ENCODE measurements at places on chromosomes 13 and 19. TPM values are rescaled to one million over a fixed set of nuclear protein-coding genes. Genes with fewer than 3 reads are reported as not detected.

DNA sequence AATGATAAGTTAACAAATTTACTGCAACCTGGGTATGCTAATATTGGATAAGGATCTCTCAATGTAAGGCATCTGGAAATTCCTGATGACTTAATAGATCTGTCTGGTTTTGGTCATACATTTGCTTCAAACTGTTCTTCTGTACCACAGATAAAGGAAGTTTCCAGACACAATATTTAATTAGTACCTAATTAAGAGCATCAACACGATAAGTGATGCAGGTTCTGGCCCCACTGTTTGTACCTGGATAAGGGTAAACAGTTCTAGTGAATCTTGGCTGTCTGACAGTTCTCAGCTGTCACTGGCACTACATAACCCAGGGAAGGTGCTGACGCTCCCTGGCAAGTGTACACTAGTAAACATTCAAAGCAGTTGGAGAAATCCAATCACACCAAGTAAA lies 165.6 kb downstream of the MZT1 start:
- DNase-seq: no peak

- no peak for DNase-seq
Observed at GRCh38 chr19:16402041-16402440, 69.7 kb downstream of the EPS15L1 start.

RXFP2 gene
- not detected for total RNA-seq

CPT1C gene
- 16.6 TPM for total RNA-seq

NTF4 gene
- total RNA-seq: not detected

- DNase-seq: no peak
Observed at GRCh38 chr13:68234274-68234673, 1004.1 kb upstream of the PCDH9 start.

GRCh38 chr19:17797424-17798201 lies 2.7 kb downstream of the B3GNT3 start:
- DNase-seq: peak; percentile 83

- no peak for DNase-seq
Observed at GRCh38 chr13:51721496-51721895, 82.5 kb downstream of the DHRS12 start.

ZNF730 gene
- 0.22 TPM for total RNA-seq

GRCh38 chr13:51826606-51827005 lies 18.4 kb downstream of the TMEM272 start:
- peak; percentile 17 for DNase-seq

- DNase-seq: peak; percentile 75
Observed at GRCh38 chr13:20901668-20902437, 693 bp downstream of the XPO4 start.

SEMA6B gene
- not detected for total RNA-seq

GRCh38 chr13:42322806-42323205 lies 50.9 kb downstream of the AKAP11 start:
- no peak for DNase-seq

DNA sequence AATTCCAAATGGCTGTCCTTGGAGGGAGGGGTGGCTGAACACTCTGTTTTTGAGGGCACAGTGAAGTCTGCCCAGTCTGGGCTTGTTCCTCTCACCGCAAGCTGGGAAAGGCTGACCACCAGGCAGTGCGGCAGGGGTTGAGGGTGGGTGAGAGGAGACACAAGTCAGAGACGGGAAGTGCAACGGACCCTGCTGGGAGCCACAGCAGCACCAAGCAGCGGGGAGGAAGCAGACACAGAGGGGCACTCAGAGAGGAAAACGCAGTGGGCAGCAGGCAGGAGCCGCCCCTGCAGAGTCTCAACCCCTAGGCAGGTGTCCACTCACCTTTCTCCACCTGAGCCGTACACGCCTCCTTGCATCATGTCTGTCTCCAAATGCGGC lies 15.6 kb downstream of the AKAP8L start:
- no peak for DNase-seq

DNA sequence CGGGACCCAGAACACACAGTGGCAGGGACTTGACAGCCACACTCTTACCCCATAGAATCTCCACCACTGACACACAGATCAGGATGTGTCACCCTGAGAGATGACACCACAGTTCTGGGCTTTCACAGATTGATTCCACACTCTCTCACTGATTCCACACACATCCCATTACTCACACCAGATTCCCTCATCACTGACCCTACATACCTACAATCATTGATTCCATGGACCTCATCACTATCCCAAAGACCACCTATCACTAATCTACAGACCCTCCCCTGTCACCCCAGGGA lies 57.6 kb upstream of the ZNF527 start:
- DNase-seq: peak; percentile 46

MUC16 gene
- not detected for total RNA-seq

ZNF229 gene
- total RNA-seq: 11.7 TPM

DNA sequence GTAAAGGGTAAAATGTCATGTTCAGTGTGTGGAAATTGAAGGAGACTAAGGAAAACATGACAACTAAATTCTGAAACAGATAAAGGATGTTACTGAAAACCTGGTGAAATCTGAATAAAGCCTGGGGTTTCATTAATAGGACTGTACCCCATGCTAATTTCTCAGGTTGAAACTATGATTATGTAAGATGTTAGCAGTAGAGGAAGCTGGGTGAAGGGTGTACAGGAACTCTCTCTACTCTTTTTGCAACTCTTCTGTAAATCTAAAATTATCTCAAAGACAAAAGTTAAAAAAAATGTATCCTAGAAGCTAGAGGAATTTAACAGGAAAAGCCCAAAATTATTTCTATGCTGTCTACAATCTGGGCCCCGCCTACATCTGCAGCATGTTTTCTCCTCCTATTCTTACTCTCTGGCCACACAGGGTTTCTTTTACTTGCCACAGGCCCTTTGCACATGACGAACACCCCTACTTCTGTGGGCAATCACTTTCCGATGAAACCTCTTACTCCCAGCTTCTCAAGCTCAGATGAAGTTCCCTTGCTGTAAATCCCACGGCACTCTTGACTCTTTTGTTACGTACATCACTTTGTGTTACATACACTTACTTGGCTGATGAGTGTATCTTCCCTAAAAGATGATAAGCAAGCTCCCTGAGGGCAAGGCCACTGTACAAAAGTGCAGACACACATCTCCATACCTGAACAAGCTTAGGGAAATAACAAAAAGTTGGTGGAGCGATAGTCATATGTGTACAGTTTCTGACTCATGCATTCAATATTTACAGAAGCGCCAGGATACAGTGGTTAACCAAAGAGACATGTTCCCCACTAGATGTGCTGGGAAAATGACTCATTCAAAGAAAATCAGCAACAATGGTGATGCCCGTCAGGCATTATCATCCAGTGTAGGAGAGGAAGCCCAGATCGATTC lies 32.6 kb downstream of the RUBCNL start:
- DNase-seq: peak; percentile 97

- peak; percentile 67 for DNase-seq
Observed at GRCh38 chr19:33868788-33869412, 72.2 kb downstream of the KCTD15 start.

DCLK1 gene
- total RNA-seq: 0.25 TPM

- peak; percentile 85 for DNase-seq
Observed at GRCh38 chr19:51777570-51778462, 16.8 kb downstream of the FPR2 start.

GARIN5A gene
- total RNA-seq: not detected

TTC9B gene
- not detected for total RNA-seq

TPTE2 gene
- not detected for total RNA-seq

- peak; percentile 96 for DNase-seq
Observed at GRCh38 chr13:100131863-100132574, 43.1 kb downstream of the PCCA start.

GRCh38 chr13:85497652-85498051 lies 301.6 kb downstream of the SLITRK6 start:
- peak; percentile 8 for DNase-seq

DNA sequence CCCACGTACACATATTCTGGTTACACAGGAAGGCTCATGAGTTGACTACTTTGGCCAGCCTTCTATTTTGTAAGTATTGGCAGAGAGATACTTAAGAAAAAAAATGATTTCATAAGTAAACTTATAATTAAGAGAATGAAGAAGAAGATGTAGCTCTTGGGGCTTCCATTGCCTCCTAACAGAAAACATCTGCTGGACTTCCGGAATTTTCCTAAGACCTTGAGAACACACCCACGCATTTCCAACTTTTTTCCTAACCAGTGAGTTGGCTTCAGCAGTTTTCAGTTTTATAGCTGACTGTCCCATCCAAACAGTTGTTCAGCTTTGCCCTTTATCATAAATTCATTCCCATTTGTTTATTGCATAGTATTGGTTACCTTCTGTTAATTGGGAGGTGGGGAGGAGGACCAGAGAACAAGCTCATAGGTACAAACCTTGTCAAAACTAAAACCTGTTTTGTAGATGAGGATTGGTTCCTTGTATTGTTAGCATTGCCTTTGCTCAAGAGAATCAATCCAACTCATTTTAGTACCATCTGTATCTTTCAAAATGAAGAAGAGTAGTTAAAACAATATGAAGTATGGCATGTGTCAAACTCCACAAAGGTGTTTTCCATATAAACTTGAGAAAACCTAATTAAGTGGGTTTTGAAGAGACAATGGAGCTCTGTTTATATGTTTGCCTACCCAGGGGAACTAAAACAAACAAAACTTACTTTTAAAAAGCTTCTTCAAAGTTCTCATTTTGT lies 93.9 kb downstream of the COL4A2 start:
- DNase-seq: peak; percentile 92

PSG1 gene
- 0.13 TPM for total RNA-seq

GRCh38 chr13:43776006-43776405 lies 10.8 kb downstream of the ENOX1 start:
- DNase-seq: no peak

DNA sequence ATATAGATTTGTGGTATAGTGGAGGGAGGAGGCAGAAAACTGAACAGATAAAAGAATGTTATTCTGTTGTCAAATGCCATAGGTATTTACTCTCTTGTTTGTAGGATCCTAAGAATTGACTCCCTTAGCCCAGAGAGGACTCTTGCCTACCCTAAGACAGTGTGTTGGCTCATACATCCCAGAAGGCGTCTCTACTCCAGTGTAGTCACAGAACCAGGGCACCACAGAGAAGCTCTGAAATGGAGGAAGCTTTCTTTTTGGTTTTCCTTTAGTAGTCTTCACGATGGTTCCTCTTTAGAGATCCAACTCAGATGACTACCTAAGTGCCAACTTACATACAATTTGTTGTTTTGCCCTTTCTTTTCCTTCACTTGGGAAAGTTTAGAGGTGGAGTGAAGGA lies 14.0 kb downstream of the GPR183 start:
- no peak for DNase-seq

SHD gene
- total RNA-seq: not detected

- peak; percentile 71 for DNase-seq
Observed at GRCh38 chr13:93859716-93860115, 619.8 kb downstream of the DCT start.

ASPDH gene
- not detected for total RNA-seq

TBC1D17 gene
- 6.6 TPM for total RNA-seq

GRCh38 chr13:33318037-33318436 lies 32.5 kb upstream of the STARD13 start:
- DNase-seq: peak; percentile 16

- no peak for DNase-seq
Observed at GRCh38 chr13:73859841-73860240, 274.4 kb downstream of the KLF12 start.

GRCh38 chr19:768424-768823 lies 17.5 kb downstream of the MISP start:
- peak; percentile 91 for DNase-seq

- peak; percentile 38 for DNase-seq
Observed at GRCh38 chr13:29582171-29582570, 13.3 kb downstream of the SLC7A1 start.

DNA sequence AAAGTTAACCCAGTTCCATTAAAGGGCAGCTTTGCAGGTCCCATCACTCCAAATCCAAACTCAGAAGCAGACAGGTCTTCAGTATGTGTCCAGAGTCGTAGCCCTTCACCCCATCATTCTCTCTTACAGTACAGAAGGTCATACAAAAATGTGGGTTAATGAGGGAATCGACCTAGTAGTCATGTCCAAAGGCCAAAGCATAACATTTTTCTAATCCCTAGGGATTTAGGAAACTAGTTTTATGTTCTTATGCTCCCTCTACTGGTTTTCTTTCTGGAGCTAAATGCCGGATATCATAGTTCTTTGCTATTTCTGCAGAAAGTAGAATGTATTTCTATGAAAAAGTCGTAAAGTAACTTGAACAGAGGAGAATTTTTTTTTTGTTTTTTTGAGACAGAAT lies 72.2 kb downstream of the DHRS12 start:
- DNase-seq: peak; percentile 80

NKPD1 gene
- total RNA-seq: 0.25 TPM

DNA sequence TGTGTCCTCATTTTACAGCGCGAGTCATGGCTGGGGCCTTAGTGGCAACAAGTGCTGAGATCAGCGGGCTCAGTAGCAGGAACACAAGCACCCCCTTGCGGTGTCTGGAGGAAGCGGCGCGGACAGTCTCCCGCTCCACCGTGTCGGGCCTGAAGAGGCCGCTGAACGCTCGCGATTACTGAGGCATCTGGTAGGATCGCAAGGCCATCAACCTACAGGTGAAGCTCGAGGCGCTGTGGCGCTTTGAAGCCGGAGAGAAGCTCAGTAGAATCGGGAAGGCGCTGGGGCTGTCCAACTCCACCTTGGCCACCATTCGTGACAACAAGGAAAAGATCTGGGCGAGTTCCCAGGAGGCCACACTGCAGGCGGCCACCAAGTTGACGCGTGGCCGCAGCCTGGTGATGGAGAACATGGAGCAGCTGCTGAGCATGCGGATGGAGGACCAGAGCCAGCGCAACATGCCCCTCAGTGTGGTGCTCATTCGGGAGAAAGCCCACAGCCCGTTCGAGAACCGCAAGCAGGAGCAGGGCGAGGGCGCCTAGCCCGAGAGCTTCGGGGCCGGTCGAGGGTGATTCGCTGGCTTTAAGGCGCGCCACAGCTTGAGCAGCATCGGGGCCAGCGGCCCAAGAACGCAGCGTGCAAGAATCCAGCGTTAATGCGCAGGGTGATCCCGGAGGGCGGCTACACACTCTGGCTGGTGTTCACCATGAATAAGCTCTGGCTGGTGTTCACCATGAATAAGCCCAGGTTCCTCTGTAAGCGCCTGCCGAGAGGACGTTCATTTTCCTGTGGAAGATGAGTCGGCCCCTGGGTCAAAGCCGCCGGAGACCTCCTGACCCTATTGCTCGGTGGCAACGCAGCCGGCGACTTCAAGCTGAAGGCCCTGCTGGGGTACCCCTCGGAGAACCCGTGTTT lies 8.3 kb upstream of the MZF1 start:
- peak; percentile 96 for DNase-seq

DNA sequence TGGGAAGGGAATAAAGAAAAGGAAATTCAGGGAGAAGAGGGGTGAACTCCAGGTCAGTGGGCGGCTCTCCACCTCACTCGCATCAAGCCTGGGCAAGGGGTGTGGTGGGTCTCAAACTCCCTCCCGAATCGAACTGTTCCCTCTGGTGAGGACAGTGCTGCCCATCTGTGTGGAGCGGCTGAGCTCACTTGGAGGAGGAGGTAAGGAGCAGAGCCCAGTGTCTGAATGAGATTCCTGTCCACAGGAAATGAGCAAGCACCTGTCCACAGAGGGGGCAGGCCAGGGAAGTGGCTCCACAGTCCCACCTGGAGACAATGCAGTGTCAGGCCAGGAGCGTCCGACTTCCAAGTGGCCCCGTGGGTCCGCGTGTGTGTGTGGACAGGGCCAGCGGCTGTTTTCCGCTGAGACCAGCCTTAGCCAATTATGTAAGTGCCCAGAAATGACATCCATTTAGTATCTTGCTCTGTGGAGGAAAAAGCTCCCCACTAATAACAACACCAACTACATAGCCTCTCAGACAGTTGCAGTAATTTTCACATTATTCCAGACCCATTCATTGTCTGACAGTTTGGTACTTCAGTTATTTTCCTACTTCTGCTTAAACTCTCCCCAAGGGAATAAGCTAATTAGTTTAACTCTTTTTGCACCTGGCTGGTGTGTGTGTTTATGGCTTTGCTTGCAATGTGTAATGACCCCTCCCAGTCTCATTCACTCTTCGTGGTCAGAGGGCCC lies 114.6 kb downstream of the SOX1 start:
- no peak for DNase-seq
